Activated B cell treated with CpG ODN at 0.5 μM for 24 hours (primary cell): ENCODE measurements at places on chromosomes 6 and 20. TPM values are rescaled to one million over a fixed set of nuclear protein-coding genes. Genes with fewer than 3 reads are reported as not detected.

GRCh38 chr20:17542481-17542880 is 11.3 kb upstream of the BFSP1 start:
- DNase-seq = no peak
- H3K4me3 ChIP-seq = no peak overlapping the region
- H3K27ac ChIP-seq = no peak overlapping the region
- H3K36me3 ChIP-seq = no peaks in the 10 kb centered on the region
- peaks cover 5% of the 10 kb centered on the region for H3K4me1 ChIP-seq

DNA sequence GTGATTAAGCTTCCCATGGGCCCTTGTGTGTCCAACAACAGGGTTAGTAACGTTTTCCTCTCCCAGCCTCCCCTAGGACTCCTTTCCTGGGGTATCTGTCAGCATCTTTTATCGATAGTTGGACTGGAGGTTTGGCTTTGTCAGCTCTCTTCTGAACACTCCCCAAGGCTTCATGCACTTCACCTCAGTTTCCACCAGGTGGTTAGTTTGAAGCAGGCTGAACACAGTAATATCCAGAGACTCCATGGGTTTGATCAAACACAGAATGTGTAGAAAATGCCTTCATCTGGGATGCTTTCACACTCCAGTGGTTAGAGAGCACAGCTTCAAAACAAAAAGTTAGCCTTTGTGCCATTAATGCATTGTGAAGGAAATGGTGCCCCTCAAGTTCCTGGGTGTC is 139.1 kb downstream of the SLC24A3 start:
- no peak overlapping the region for H3K27ac ChIP-seq
- no peak for DNase-seq
- H3K4me3 ChIP-seq = no peak overlapping the region
- no peaks in the 10 kb centered on the region for H3K36me3 ChIP-seq
- H3K4me1 ChIP-seq = no peaks in the 10 kb centered on the region
- H3K27me3 ChIP-seq = peaks cover 2% of the 10 kb centered on the region

Gene FRS3
- 6.5 and 6.7 TPM in 2 replicates for total RNA-seq

Gene THBS2
- total RNA-seq = not detected in 2 replicates

Gene GRM1
- not detected in 2 replicates for total RNA-seq
